Substantia nigra (tissue), 51 donors: ENCODE measurements at places on chromosomes 5 and 9.

GRCh38 chr9:73370053-73370452 lies 218.4 kb downstream of the ANXA1 start:
- DNase-seq: no peak

DNA sequence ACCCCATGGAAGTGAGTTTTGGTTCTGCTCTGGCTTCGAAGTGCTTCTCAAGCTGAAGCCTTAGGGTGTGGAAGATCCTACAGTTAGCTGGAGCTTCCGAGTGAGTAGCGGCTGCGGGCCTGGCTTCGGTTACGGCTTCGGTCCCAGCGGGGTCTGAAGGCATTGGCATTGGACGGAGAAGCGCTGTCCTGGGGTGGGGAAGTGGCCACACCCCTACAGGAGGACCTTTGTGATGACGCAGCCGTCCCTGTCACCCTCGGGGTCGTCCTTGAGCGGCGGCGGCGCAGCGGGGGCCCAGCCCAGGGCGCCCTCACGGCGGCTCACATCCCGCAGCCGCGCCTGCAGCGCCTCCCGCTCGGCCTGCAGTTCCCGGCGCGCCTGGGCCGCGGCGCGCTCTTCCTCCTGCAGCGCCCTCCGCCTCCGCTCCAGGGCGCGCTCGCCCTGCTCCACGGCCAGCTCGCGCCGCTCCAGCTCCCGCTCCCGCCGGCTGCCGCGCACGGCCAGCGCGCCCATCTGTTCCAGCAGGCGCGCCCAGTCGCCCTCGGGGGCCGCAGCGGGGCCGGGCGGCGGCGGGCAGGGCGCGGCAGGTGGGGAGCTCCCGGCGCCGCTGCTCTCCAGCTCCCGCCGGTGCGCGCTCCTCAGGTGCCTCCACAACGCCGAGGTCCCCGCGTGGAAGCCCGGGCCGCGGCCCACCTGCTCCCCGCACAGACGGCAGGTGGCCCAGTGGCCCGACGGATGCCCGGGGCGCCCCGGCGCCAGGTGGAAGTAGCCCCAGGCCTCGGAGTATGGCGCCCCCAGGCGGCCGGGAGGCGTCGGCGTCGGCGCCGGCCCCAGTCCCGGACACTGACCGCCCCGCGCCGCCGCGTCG lies 9.9 kb downstream of the ZBED3 start:
- peak; percentile 38 for DNase-seq

DNA sequence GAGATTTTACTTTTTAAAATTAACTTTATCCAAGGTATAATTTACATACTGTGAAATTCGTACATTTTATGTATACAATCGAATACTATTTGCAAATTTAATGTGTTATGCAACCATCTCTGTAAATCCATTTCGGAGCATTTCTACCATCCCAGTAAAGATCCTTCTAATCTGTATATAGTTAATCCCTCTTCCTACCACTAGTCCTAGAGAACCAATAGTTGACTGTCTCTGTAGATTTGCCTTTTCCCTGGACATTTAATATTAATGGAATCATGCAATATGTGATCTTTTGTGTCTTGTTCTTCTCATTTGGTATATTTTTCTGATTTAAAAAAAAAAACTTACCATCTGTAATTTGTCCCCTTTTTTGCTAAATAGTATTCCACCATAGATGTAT lies 74.8 kb downstream of the RAB24 start:
- DNase-seq: no peak

- DNase-seq: no peak
These were observed 61.6 kb downstream of the CSNK1A1 start for GRCh38 chr5:149489605-149490037.

DNA sequence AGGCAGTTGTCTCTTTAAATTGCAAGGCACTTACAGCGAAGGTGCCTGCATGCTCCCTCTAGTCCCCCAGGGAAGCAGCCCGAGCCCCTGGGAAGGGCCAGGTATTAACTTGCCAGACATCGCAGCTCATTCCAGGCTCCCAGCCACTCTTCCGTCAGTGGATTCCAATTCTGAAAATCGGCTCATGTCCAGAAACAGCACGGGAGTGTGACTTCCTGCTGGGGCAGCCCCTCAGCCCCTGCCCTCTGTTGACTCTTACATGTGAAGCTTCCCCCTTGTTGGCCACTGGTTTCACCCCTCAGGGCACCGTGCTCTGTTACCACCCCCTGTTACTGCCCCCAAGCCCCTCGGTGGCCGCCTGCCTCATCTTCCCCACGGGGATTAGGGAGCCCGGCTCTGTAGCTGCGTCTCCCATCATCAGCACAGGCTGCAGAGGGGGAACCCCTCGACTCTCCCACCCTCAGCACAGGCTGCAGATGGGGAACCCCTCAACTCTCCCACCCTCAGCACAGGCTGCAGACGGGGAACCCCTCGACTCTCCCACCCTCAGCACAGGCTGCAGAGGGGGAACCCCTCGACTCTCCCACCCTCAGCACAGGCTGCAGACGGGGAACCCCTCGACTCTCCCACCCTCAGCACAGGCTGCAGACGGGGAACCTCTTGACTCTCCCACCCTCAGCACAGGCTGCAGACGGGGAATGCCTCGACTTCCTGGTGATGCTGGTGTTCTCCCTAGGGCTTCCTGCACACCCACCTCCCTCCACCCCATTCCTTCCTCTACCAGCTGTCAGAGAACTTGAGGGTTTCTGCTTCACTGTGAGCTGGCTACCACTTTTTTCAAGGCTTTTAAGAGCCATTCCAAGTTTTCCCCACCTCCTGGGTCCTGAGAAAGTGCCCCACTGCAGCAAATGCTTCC lies 11.1 kb upstream of the CACNA1B start:
- no peak for DNase-seq

DNA sequence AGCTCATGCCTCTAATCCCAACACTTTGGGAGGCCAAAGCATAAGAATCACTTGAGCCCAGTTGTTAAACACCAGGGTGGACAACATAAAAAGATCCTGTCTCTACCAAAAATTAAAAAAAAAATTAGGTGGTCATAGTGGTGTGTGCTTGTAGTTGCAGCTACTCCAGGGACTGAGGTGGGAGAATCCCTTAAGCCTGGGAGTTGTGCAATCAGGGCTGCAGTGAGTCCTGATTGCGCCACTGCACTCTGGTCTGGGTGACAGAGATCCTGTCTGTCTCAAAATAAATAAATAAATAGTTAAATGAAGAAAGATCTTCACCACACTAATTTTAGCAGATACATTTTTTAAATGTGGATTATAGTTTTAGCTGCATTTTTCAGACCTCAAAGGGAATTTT lies 433.2 kb downstream of the MAT2B start:
- no peak for DNase-seq

DNA sequence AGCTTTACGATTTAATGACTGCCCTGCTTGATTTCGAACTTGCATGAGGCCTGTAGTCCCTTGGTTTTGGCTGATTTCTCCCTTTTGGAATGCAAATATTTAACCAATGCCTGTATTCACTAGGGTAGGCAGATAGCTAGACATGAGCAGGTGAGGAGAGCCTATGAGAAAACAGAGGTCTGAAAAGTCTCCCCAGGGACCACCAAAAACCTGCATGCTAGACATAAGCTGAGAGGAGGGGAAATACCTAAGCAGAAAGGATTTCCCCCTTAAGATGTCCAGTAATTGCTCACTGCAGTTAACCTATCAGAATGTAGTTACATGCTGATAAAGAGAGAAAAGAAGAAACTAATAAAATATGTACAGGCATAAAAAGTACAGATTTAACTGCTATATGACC lies 667.4 kb upstream of the SEMA6A start:
- DNase-seq: no peak

- no peak for DNase-seq
These were observed 13.9 kb downstream of the ZNF346 start for GRCh38 chr5:177036443-177036842.

DNA sequence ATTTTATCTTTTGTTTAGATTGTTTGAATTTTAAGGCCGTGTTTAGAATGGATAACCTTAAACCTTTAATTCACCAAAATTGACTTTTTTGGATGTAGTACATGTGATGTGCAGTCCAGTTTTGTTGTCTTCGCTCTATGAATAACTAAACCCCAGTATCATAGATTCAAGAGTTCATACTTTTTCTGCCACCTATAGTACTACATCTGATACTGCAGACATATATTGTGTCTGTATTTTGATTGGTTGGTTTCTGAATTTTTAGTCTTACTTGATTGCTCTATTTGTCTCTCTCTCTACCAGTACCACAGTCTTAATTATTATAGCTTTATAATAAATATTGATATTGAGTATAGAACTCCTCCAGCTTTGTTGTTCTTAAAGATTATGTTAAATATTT lies 58.1 kb downstream of the PPIP5K2 start:
- DNase-seq: no peak

DNA sequence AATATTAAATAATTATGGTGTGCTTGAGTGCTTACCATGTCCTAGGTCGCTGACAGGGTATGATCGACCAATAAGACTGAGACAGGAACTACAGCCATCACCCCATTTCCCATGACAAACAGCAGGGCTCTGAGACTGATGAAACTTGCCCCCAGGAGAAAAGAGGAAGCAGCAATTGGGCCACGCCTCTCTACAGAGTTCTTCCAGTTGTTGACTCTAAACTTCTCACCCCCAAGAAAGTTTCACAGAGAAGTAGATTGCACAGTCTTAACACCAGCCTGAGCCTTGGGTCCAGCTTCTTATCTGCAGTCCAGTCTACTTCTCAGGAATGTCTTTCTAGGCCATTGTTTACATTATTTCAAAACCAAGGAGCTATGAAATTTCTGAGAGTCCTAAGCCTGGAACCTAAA lies 182.2 kb upstream of the ANKRD55 start:
- DNase-seq: peak; percentile 14

DNA sequence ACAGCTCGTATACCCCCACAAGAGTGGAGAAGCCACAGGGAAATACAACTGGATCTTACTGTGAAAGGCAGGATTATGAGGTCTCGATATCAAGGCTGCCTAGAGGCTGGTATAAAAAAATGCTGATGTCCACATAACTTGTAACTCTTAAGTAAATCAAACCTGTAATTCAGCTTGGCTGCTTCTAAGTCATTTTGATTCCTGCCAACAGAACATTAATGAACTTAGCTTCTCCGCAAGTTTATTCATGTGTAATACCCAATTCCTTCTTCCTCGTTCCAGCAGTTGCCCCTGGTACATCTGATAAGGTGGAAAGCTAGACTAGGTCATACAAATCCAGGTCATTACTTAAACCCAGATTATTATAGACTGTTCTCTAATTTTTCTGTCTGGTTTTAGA lies 16.4 kb upstream of the SMIM15 start:
- DNase-seq: no peak

DNA sequence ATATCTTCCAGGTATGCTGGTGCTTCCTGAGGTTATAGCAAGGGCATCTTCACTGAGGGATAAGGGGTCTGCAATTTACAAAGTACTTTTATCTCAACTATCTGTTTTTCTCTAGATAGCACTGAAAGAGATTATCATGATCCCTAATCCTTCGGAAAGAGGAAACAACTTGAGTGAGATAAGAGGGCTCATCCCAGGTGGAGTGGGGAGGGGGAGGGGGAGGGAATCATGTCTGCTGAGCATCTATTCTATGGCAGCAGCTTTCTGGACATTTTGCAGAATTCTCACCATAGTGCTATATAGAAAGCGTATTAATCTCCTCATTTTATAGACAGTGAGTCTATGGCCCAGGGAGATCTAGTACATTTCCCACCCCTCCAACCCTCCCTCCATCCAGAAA lies 5.9 kb downstream of the TNFSF15 start:
- DNase-seq: no peak

- DNase-seq: no peak
These were observed 16.9 kb upstream of the NIPAL4 start for GRCh38 chr5:157443041-157443549.

- DNase-seq: no peak
These were observed 19.9 kb upstream of the FRRS1L start for GRCh38 chr9:109186857-109187520.

GRCh38 chr9:17694336-17694735 lies 115.5 kb downstream of the SH3GL2 start:
- no peak for DNase-seq

DNA sequence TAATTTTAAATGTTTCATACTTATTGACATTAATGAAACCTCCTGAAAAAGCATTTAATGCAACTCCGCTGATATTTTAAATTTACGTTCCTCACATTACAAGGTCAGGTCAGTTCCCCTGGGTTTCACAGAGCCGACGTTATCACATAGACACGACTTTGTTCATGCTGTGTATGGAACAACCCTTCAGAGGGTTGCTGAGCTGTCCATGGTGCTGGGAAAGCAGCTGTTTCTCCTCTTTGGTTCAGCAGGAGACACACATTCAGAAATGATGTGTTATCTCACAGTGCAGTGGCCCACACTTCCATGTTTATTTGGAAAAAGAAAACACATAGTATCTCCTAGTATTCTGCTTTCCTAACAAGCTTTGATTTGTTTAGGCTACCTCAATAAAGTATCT lies 53.5 kb downstream of the PPP2R2B start:
- DNase-seq: no peak

DNA sequence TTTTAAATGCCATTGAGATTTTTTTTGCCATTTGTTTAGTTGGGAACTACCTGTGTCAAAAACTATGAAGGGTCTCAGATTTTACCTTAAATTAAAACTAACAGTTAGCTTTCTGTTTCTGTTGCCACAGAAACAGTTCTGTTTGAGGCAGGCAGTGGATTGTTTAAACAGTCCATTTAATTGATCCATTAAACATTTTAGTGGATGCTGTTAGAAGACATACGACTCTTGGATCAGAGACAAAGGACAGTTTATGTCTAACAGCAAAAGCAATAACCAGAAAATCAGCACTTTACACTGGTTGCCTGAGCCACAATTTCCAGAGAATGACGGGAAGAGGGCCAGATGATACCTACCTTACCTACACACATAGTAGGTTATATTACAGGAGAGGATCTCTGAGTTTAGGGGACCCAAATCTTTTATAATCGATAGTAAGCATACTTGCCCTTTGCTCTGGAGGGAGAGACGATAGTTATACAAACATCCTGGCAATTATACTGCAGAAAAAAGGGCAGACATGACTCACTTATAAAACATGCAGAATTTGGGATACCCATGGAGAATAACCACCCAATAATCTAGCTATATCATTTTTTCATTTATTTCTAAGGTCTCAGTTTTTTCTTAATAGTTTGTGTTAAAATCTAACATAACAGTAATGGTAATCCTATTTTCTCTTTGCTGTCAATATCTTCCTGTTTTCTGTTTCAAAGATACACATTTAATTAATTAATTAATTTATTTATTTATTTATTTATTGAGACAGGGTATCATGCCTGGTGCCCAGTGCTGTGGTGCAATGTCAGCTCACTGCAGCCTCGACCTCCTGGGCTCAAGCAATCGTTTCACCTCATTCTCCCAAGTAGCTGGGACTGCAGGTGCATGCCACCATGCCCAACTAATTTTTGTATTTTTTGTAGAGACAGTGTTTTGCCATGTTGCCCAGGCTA lies 136.7 kb upstream of the TNFAIP8 start:
- DNase-seq: no peak

DNA sequence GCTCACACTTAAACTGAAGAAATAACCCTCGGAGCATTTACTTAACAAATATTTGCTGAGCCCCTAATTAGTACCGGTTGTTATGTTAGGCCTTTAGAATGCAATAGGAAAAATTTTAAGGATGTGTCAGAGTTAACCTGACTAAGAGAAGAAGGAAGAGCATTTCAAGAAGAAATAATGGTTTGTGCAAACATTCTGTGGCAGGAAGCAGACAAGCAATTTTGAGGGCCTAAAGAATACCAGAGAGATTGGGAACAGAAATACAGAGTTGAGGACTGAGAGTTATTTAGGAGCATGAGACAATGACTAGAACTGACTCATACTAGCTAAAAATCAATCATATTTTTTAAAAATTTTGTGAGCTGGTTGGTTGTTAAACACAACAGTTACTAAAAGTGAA lies 218.8 kb downstream of the PRR16 start:
- no peak for DNase-seq

GRCh38 chr5:178630475-178630930 lies 3.7 kb upstream of the CLK4 start:
- no peak for DNase-seq

- no peak for DNase-seq
These were observed 453.3 kb downstream of the BNC2 start for GRCh38 chr9:16417161-16417560.
